NCI-H1694 treated with DMSO at 0.1 percent for 48 hours (cell line): ENCODE measurements at places on chromosomes 12 and 14.

DNA sequence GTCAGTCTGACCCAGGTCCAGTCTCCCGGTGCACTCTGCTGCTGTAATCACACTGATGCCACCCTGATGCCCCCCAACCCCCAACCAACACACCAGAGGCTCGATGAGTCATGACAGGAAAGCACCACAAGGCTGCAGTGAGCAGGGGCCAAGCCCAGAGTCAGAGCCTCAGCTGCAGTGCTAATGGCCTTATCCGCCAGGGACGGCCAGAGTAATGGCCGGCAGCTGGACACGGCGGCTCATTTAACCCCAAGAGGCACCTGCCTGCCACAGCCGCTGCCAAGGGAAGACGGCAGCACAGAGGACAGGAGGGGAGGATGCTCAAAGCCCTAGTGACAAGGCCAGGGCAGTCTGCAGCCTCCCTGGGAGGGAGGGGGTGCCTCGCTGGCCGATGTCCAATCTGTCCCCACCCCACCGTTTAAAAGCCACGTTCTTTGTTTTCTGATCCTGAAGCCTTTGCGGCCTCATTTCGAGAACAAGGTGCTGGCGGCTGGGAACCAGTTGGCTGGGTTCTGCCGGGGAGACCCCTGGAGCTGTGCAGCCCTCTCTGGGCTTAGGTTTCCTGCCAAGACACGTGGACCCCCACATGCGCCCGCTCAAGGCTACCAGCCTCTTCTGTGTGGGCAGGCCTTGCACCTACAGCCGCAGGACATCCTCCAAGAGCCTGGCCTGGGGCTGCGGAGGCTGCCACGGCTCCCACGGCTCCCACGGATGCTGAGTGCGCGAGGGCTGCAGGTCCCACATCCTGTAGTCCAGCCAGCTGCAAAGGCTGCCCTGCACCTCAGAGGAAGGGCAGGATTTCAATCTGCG is 13.1 kb downstream of the CCDC85C start:
- DNase-seq: no peak

DNA sequence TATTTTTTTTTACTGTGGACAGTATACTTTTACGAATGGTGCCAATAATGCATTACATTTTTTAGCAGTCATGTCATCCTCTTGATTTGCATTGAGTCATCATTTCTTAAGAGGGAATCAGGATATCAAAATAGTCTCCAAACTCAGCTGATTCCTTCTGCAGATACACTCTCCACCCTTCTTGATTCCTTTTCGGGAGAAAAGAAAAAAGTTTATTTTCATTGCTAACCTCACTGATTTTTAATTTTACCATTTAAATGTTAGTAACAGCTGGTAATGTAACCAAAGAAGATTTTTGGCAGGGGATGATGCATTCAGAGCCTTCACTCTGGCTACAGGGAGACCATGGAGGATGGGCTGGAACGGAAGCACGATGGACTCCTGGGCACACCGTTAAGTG is 47.5 kb downstream of the MRPL42 start:
- no peak for DNase-seq

DNA sequence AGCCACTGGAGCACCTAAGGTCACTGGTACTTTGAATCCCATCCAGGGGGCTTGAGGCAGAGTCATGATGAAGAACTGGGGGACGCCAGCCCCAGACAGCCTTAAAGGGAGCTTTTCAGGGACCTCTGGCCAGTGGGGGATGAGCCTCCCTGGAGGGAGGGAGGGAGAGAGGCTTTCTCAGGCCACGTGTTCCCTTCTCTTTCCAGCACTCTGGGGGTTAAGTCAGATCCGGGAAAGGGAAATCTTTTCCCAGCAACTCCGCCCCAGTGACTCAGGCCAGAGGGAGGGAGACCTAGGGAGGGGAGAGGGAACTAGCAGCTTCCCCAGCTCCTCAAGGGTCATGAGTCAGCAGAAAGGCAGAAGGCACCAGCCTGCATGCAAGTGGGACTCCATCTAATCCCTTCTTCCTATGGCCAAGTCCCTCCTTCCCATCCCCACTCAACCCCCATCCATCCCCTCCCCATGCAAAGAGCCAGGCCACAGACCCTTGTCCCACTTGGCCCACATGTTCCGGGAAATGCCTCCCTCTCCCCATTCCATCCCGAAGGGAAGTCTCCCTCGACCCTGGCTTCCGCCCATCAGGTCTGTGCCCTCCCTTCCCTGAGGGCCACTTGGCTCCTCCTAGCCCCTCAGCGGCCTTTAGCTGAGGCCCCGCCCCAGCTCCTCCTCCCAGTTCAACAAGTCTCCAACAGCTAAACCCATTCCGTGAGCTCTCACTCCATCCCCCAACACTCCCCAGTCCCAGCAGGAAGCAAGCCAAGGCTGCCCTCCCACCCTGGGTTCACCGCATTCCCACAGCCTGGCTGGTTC is 5.6 kb downstream of the TNFRSF1A start:
- DNase-seq: no peak

- DNase-seq: no peak
Measured at GRCh38 chr12:2035431-2036055, 17.2 kb upstream of the CACNA1C start.

DNA sequence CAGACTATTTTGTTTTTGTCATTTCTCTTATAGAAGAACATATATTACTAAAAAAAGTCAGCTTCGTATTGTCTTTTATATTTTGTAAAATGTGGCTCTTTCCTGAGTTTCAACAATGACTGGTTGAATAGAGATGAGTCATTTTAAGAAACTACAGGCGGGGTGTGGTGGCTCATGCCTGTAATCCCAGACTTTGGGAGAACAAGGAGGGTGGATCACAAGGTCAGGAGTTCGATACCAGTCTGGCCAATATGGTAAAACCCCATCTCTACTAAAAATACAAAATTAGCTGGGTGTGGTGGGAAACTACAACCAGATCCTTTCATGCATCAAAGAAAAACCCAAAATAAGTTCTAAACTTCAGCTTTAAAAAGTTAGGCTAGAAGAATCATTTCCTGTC is 28.8 kb downstream of the HECTD4 start:
- DNase-seq: no peak

GRCh38 chr12:71008616-71009015 is 88.1 kb upstream of the PTPRR start:
- DNase-seq: no peak

GRCh38 chr12:74551291-74551690 is 13.7 kb downstream of the ATXN7L3B start:
- DNase-seq: no peak

DNA sequence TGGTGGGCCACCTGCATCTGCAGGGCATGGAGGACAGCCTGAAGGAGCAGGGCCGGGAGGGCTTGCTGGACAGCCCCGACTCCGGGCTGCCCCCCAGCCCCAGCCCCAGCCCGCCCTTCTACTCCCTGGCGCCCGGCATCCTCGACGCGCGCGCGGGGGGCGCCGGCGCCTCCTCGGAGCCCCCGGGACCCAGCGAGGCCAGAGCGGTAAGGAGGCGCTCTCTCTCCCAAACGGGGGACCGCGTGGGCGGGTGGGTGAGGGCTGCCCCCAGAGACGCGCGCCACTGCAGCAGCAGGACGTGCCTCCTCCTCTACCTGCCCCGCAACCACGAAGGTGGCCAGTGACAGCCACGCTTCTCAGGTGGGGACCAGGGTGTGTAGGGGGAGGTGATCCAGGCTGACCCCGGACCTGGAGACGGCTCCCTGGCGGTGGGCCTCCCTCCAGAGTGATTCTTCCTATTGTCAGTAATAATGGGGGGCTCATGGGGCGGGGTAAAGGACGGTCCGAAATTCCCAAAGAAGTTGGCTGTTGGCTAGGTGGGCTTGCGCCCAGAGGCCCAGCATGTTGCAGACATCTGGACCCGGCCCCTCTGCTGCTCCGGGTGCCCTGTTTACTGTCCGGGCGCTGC is 652 bp downstream of the RFLNA start:
- DNase-seq: no peak

GRCh38 chr14:95432144-95433093 is 84.0 kb downstream of the SYNE3 start:
- DNase-seq: peak; percentile 52

DNA sequence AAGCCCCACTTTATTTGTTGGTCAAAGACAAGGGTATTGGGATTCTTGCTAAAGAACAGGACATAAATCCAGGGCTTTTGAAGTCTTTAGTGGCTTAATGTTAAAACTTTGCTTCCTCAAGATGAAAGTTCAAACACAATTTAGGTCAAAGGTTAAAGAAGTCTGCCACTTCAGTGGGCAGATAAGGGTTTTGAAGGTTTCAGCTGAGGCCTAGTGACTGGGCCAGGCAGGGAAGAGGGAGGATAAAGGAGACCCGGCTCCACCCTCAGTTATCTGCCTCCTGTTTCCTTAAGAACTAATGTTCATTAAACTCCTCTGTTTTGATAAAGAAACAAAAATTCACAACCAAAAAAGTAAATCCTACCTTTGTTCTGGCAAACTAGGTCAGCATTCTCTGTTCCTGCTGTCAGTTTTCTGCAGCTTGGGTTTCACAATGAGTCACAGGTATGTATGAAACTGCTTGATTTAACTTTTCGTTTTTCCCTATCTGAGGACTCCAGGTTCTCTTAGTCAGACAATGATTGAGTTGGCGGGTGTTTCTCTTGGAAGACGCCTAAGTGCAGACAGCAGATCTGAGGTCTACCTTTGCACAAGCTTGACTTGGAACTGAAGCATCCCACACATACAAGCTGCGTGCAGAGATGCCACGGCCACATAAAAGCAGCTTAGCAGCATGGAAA is 208.3 kb downstream of the EXOC5 start:
- DNase-seq: no peak

GRCh38 chr12:94180558-94181296 is 32.4 kb downstream of the PLXNC1 start:
- DNase-seq: no peak

GRCh38 chr12:131994589-131994988 is 44.8 kb downstream of the EP400 start:
- no peak for DNase-seq

DNA sequence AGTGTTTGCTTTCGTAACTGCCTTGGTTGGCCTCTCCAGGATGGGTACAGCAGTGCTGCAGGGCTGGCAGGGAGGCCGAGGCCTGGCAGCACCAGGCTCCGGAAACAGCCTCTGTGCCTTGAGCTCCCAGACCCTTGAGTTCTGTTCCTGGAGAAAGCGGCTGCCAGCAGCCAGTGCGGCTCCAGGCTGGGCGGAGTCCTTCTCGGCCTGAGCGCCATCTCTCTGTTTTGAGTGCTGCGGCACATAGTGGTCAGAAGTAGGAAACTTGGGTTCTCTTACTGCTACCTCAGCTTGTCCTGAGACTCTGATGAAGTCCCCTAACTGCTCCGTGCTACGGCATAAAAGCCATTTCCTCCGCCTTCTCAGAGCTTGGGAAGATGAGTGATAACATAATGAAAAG is 65.9 kb downstream of the KCNA1 start:
- no peak for DNase-seq

- no peak for DNase-seq
Measured at GRCh38 chr12:27996761-27997160, 24.2 kb upstream of the PTHLH start.

- no peak for DNase-seq
Measured at GRCh38 chr14:61568572-61569011, 126.7 kb upstream of the HIF1A start.

DNA sequence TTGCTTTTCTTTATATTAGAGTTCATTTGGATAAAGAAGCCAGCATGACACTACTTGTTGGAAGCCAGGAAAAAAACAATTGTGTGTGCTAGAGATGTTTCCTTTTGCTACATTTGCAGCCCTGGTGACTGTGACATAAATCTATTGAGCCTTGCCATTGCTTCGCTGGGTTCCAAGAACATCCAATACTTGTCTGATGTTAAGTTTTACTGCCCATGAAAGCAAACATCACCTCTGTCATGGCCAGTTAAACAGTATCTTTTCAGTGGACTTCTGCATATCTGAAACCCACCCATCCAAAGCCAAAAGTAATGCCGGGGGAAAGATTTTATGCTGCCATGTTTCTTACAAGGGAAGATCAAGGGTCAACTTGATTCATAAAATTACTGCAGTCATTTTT is 184.0 kb downstream of the MSRB3 start:
- DNase-seq: no peak

DNA sequence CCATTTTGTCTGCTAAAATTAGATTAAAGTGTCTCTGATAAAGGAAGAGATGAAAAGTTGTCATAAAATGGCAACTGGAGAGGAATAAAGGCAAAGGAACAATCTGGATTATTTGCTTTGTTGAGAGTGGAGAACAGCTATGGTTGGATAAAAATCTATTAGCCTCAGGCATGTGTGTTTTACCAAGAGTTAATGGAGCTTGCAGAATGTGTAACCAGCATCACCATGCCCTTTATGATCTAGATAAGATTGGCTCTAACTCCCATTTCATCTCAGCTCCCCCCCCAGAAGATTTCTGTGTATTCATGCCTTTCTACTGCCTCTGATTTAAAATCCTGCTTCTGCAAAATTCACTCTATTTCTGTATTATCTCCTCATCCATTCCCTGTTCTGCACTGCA is 93.8 kb downstream of the GALC start:
- DNase-seq: no peak

DNA sequence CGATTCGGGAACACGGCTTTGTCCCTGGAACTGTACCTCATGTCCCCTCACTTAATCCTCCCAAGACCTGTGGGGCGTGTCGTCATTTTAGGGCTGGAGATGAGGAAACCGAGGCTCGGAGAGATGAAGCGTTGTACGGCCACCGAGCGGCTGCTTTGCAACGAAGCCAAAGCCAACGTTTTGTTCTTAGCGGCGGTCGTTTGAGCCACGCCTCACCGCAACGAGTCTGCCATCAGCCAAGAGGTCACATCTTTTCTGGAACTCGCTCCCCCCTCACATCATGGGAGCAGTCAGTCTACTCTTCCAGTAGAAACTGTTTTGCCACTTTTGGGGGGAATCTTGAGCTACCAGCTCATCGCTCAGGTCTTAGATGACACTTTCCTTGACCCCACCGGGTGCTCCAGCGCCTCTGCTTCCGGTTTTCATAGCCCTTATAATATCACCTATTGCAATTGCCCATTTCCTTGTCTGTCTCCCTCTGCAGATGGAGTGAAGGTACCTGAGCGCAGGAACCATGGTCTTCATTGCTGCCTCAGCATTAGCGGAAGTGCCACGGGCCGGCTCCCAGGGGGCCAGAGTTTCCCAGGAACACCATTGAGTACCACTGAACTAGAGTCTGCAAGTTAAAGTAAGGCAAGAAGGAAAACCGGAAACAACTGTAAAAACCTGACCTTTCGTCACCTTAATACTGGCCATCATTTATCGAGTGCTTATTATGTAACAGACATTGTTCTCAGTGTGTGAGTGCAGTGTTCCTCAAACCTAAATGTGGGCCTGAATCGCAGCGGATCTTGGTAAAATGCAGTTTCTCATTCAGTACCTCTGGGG is 19.6 kb downstream of the NINJ2 start:
- no peak for DNase-seq

GRCh38 chr14:37844614-37845013 is 249.2 kb downstream of the TTC6 start:
- DNase-seq: no peak

DNA sequence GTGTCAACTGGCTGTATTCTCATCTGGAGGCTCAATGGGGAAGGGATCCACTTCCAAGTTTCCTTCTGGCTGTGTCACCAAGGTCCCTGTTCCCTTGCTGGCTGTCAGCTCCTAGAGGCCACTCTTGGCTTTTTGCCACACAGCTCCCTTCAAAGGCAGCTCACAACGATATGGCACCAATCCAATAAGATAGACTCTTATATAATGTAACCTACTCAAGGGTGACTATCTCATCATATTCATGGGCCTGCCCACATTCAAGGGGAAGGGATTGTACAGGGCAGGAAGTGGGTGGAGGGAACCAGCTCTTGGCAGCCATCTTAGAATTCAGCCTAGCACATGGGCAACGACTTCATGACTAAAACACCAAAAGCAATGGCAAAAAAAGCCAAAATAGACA is 98.7 kb upstream of the PLXNC1 start:
- DNase-seq: no peak

GRCh38 chr12:27870939-27871338 is 90.9 kb upstream of the MANSC4 start:
- no peak for DNase-seq

- DNase-seq: no peak
Measured at GRCh38 chr12:4147031-4147481, 126.5 kb upstream of the CCND2 start.
